ENCODE measurements at places on chromosomes 3 and 15.

DNA sequence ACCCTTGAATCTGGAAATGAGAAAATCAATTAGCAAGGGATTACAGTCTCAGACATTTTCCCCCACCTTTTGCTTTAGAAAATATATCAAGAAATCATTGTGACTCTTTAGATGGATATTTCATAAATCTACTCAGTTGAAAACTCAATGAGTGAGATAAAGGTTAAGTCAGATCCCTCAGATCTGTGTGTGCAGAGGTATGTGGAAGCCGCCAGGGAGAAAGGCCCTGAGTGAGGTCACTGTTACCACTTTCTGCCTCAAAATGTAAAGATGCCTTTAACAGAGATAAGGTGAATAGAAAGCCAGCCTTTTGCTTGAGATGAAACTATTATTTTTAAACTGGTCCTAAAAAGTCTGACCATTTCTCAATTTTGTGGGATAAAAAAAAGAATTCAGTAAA, 225.6 kb upstream of the HES1 start:
- no peak for DNase-seq

DNA sequence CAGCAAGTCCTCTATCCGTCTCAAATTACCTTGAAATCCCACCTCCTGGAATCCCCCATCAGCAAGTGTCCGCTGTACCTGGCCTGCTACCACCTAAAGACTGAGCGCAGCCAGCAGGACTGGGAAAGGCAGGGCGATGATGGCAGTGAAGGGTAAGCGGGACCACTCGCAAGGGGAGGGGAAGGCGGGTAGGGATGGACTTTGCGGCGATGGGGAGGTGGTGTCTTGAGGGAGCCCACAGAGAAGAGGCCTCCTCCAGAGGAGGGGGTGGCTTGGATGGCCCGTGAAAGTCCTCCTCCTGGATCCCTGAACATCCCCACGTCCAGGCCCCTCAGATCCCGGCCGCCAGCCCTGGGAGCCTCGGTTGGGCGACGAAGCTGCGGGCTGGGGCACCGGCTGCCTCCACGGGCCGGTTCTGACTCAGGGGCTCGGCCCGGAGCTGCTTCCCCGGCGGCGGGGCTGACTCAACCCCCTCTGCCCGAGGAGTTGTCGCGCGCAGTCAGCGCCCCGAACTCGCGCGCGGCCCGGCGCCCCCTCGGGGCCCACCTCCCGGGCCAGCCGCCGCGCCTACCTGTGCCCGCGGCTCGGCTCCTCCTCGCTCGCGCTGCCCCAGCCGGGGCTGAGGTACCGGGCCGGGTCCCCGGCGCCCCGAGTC, 512 bp downstream of the LARP6 start:
- no peak for DNase-seq

GRCh38 chr3:24713516-24713915, 218.9 kb upstream of the THRB start:
- no peak for DNase-seq

DNA sequence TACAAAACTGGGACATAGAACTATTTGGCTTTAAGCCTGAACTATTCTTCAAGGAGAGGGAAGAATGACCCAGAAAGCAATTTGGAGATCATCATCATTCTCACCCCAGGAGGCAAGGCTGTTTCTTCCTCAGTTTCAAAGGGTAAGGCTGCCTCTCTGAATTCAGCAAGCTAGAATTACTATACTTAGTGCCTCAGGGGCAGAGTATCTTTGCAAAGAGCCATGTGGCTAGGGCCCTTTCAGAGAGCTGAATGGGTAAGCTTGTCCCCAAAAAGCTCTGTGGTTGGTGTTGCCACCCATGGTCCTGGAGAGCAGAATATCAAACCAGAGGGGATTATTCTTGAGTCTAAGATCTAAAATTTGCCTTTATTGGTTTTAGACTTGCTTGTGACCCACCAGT, 720.3 kb upstream of the ARPP21 start:
- no peak for DNase-seq

GRCh38 chr15:52408823-52409222, 113.2 kb upstream of the MYO5C start:
- DNase-seq: no peak

- peak; percentile 21 for DNase-seq
Observed at GRCh38 chr15:88664151-88664778, 25.4 kb downstream of the ISG20 start.

DNA sequence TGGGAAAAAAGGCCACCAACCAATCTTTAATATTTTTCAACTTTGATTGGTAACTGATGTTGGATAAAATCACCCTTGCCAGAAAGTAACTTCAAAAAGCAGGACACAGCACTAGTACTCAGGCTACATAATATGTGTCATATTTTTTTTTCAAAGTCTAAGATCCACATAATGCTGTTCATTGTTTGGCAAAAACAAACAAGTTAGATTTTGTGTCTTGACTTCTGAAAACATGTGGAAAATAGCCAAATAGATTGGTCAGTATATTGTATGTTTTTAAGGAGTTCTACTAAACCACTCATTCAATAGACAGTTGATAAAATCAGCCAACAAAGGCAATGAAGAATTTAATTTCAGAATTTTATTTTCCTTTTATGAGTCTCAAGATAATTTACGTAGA, 111.7 kb upstream of the CCDC54 start:
- no peak for DNase-seq

GRCh38 chr3:133506215-133506901, 67.1 kb upstream of the CDV3 start:
- DNase-seq: no peak

GRCh38 chr3:105413343-105413887, 46.7 kb downstream of the ALCAM start:
- DNase-seq: no peak

- DNase-seq: no peak
Observed at GRCh38 chr15:79455361-79455760, 23.2 kb downstream of the MINAR1 start.

DNA sequence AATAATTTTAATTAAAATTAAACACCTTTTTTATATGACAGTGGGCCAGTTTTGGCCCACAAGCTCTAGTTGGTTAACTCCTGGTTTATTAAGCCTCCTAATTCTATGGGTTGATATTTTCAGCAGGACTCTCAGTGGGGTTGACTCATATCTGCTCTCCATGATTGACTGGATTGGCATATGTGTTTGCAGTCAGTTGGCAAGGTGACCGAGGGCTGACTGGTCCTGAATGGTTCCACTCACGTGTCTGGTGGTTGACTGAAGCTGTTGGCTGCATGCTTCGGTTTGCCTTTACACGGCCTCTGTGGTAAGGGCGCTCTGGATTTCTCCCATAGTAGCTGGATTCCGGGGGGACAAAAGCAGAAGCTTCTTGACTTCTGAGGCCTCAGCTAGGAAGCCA, 65.3 kb upstream of the ZNF280D start:
- no peak for DNase-seq

- no peak for DNase-seq
Observed at GRCh38 chr3:184616436-184616835, 54.9 kb downstream of the EPHB3 start.

DNA sequence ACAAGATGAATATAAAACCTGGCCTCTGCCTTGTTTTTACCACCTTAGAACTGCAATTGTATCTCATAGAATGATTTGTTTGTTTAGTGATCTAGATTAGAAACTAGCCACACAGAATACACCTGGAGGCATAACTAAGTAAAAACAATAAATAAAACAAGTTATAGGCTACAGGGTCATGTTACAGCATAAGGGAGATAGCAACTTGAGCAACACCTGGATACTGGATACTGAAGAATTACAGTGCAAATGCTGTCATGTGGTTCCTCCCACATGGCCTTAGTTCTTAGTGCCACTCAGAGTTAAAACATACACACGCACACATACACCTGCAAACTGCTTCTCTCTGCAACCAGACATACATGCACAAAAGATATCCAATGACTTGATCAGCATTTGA, 563.4 kb upstream of the DPPA4 start:
- DNase-seq: no peak

- no peak for DNase-seq
Observed at GRCh38 chr3:187567661-187568121, 102.5 kb downstream of the SST start.

DNA sequence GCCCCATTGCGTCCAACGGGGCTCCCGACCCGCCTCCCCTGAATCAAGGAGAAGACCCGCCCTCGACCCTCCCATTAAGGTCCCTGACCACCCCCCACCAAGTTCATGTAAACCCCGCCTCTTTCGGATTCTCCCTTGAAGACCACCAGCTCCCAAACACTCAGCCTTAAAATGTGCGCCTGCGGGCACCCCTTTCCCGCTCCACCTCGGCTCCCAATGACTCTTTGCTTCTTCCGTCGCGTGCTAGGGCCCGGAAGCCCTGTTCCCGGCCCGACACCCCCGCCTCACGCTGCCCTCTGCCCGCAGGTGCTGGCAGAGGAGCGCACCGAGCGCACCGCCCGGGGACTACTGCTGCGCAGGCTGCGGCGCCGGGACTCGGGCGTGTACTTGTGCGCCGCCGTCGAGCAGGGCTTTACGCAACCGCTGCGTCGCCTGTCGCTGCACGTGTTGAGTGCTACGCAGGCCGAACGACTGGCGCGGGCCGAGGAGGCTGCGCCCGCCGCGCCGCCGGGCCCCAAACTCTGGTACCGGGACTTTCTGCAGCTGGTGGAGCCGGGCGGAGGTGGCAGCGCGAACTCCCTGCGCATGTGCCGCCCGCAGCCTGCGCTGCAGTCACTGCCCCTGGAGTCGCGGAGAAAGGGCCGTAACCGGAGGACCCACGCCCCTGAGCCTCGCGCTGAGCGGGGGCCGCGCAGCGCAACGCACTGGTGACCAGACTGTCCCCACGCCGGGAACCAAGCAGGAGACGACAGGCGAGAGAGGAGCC, 2.7 kb upstream of the LSMEM2 start:
- no peak for DNase-seq

GRCh38 chr3:112627919-112628466, 12.9 kb downstream of the CCDC80 start:
- no peak for DNase-seq

GRCh38 chr3:48459331-48459730, 12.8 kb downstream of the ATRIP start:
- DNase-seq: no peak

- DNase-seq: no peak
Observed at GRCh38 chr3:124303305-124303910, 311.5 kb upstream of the ROPN1 start.

GRCh38 chr3:49180116-49180515, 8.7 kb downstream of the KLHDC8B start:
- no peak for DNase-seq

- no peak for DNase-seq
Observed at GRCh38 chr15:69535101-69535638, 82.6 kb downstream of the RPLP1 start.

- no peak for DNase-seq
Observed at GRCh38 chr3:59895972-59896371, 846.1 kb upstream of the CFAP20DC start.

DNA sequence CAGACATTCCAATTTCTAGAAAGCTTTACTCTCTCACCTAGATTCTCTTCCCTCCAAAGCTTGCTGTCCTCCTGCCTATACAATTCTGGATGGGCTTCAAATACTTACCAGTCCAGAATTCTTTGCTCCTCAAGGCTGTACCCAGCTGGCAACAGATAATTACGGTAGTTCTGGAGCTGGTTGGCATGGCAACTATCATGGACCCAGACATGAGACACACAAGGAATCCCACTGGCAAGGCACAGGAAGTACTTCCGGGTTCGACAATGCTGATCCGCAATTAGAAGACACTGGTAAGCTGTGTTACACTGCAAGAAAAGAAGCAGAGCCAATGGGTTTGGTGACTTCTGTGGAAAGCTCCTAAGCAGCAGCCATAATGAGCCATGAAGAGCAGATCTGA, 37.9 kb downstream of the TUBGCP4 start:
- no peak for DNase-seq

DNA sequence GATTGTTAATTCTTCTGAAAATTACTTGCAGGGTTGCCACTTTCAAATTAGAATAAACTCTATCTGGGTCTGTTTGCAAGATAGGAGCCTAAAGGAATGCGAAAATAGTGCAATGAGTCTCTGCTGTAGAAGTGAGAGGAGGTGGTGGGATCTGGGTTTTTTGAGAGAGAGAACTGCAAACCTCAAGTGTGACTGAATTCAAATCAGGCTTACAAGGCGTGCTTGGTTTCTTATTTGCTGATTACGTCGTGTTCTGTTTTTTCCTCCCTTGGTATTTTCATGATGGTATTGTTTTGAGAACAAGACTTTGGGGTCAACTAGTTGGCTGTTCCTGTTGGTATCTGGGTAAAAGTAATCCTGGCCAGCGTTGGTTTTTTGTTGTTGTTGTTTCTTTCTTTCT, 490.9 kb upstream of the CFAP20DC start:
- DNase-seq: no peak

DNA sequence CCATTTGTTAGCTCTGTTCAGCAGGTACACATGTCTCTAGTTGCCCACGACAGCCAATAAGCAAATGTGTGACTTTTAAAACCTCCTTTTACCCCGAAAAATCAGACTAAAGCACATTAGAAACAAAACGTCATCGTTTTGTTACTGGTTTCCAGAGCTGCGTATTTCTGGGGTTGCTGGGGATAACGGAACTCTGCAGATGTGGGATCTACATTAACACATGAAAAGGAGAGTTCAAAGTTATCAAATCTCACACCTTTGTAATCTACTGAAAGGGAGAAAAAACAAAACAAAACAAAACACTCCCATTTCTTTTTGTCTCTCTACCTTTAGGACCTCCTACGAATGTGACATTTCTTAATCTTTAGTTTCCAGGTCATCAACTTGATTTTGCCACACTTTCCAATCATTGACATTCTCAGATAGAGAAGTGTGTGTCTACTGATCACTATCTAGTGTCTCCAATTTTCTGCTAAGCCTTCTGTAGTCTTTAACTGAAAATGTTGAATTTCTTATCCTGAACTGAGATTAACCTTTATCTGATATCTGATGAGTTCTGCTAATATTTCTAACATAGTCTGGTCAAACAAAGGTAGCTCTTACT, 93.0 kb upstream of the TSPAN3 start:
- no peak for DNase-seq

- no peak for DNase-seq
Observed at GRCh38 chr3:43960448-43960840, 269.7 kb downstream of the ABHD5 start.
